ENCODE measurements at places on chromosomes 3 and 15.

- no peak for DNase-seq
These were observed 75.0 kb upstream of the NR2E3 start for GRCh38 chr15:71735385-71735757.

GRCh38 chr15:57337868-57338411 lies 38.4 kb upstream of the CGNL1 start:
- no peak for DNase-seq

DNA sequence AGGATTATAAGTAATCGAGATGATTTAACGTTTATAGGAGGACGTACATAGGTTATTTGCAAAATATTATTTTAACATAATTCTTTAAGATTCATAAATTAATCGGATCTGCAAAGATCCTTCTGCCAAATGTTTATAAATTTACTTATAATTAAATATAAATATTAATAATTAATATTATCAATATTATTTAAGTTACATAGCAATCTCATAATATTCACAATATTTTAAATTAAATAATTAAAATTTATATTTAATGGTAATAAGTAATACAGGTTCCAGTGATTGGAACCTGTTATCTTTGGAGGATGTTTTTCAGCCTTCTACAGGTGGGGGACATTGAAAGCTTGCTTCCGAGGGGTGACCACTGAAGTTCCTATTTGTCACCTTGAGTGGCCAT lies 16.1 kb downstream of the WDR53 start:
- DNase-seq = no peak

DNA sequence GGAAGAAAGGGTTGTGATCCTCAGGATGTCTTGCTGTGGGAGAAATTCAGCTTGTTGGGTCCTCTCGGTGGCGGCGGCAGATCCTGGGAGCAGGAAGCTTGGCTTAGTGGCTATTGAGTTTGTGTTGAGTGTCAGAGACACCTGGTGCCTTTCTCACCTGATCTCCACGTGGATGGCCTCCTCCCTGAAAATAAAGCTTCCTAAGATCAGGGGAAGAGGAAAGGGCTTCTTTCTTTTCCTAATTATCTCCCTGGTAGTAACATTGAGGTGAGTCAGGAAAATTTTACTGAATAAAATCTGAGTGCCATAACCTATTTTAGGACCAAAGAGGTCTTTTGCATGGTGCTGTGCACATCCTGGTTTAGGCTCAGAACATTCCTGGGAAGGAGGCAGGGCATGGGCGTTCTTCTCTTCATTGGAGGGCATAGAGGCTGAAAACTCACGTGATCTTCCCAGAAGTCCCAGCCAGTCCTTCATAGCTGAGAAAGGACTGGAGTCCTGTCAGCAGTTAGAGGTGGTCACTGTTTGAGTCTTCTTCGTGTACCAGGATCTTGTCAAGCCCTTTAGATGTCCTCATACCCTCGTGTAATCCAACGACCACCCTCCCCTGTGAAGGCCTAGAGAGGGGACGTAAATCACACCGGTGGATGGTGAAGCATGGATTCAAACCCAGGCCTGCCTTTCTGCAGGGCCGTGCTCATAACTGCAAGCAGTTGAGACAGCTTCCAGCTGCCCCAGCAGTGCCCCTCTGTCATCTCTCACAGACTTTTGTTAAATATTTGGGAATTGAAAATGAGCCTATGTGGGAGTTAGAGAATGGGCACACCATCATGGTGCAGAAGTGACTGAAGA lies 1.1 kb downstream of the CMTM8 start:
- DNase-seq = no peak

DNA sequence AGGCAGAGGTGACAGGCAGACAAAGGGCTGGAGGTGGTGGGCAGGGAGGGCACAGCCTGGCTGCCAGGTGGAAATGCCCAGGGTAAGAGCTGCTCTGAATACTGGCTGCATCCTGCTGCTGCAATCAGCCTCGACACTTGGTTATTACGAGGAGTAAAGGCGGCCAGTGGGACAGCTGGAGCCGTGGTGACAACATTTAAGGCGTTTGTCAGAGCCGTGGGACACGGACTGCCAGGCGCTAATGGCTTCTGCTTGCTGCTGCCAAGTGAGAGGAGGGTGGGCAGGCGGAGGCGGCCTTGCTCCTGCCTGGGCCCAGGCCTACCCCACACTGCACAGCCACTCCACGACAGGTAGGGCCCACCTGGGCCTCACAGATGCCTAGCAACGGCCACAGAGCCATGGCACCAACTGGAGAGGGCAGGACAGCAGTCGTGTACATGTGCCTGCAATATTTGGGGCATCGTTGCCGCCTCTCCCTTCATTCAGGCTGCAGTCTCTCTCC lies 49.2 kb upstream of the TMEM115 start:
- no peak for DNase-seq

GRCh38 chr15:76391847-76392246 lies 55.3 kb downstream of the ISL2 start:
- DNase-seq = no peak

GRCh38 chr15:57462381-57462780 lies 86.1 kb downstream of the CGNL1 start:
- DNase-seq = no peak

- DNase-seq = no peak
These were observed 26.1 kb upstream of the TM4SF4 start for GRCh38 chr3:149448331-149448831.

GRCh38 chr3:56355570-56356185 lies 112.6 kb downstream of the ERC2 start:
- DNase-seq = no peak

DNA sequence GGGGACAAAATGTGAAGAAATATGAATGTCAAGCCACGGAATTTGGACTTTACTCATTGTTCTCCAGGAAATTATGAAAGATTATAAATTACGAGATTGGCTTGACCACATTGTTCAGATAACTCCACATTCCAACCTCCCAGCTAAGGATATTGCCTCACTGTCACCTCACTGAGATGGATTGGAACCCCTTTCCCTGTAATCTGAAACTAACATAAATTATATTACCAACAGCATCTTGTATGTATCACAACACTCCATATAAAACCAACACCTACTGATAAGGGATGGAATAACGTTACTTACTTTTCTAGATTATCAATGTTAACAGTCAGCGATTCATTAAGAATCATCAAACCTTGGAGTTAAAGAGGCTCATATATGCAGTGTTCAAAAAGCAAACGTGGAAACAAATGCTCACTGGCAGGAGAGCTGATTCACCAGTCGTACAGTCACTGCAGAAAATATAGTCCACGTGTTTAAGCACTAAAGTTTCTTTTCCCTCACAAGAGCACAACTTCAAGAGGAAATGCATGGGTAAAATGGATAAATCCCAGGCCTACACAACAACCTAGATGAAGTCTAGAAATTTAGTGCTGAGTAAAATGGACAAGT lies 451.5 kb downstream of the FGF12 start:
- no peak for DNase-seq

- DNase-seq = peak; percentile 63
These were observed 28.1 kb downstream of the ZNF589 start for GRCh38 chr3:48268936-48269561.

- no peak for DNase-seq
These were observed 110.3 kb downstream of the FRMD5 start for GRCh38 chr15:44084770-44085169.
